Brain pericyte (primary cell): ENCODE measurements at places on chromosomes 2 and 18.

DNA sequence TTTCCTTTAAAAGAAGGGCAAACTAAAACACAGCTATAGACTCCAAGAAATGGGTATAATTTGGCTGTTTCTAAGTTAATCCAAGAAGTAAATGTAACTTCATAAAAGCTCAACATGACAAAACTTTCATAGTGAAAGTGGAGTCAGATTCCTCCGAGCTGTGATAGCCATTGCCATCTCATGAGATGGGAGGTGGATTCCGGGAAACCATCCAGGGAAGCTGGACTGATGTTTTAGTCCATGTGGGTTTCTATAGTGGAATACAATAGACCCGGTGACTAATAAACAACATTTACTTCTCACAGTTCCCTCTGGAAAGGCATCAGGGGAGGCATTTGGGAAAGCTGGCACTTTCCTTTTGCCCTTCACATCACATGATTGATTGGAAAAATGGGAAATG lies 10.0 kb upstream of the LAPTM4A start:
- no peak for DNase-seq

GRCh38 chr18:39314595-39314994 lies 1749.0 kb upstream of the CELF4 start:
- DNase-seq = no peak

DNA sequence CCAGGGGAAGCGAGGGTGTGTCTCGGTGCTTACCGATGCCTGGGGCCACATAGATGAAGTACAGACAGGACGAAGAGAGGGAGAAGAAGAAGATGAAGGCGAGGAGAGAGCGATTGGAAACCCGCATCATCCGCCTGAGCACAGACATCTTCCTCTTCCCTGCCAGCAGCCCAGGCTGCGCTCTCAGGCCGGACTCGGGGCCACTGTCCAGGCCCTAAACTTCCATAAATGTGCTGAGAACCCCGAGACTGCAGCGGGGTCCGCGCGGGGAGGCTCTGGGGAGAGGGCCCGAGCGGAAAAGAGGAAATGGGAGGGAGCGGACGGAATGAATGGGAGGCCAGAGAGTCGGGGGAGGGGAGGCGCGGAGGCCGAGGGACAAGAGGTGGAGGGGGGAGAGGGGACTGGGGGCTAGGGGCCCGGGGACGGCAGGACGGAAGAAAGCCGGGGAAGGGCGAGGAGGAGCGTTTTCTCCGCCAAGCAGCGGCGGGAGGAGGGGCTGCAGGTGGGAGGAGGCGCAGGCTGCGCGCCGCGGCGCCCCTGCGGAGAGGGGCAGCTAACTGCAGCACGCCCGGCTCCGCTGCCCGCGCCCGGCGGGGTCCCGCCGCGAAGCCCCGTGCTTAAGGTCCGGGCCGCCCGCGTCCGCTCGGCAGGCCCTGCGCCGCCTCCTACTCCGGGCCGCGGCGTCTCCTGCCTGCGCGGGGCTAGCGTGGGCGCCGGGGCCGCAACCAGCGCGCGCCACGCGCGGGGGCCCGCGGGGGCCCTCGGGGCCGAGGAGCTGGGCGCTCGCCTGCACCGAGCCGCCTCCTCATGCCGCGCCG lies at the start of gene B4GALT6:
Gene B4GALT6, minus strand, starts transcription at position 303 of the 818 bp plus-strand sequence. Its CDS starts 155 bp downstream, at position 148.
- peak; percentile 13 for DNase-seq

DNA sequence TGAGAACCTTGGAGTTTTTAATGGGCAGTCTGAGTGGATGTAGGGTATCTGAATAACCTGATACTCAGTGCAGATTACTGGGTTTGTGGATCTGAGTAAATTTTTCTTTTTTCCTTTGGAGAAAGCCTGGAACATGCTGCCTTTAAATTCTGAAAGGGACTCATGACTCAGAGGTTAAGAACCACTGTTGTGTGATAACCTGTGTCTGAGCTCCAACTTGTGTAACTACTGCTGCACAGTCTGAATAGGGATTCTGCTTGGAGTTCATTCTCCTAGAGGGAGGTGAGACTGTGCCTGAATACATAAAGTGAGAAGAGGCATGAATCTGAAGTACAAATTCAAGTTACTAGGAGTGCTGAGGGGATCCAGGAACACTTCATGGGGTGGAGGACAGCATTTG lies 36.2 kb downstream of the KDM3A start:
- DNase-seq = no peak

- no peak for DNase-seq
Measured at GRCh38 chr18:72895548-72895947, 27.8 kb upstream of the NETO1 start.

- DNase-seq = no peak
Measured at GRCh38 chr18:33022370-33022769, 249.5 kb upstream of the KLHL14 start.

- DNase-seq = no peak
Measured at GRCh38 chr2:179440642-179441251, 176.1 kb upstream of the SESTD1 start.

DNA sequence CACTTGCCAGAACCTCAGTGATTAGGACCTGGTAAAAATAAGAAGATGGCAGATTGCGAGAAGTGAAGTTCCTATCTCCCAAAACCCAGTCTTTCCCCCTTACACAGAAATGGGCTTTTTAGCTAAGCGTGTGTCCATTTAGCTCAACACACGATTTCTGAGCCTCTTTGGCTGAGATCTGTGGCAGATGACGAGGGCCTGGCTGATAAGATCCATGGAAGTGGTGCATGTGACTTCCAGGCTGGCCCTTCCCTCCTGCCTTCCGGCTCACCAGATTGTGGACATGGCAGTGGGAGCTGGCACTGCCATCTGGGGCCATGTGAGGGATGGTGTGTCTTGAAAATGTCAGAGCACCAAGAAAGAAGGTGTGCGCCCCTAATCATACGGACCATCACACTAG lies 41.0 kb upstream of the ZFP36L2 start:
- no peak for DNase-seq

DNA sequence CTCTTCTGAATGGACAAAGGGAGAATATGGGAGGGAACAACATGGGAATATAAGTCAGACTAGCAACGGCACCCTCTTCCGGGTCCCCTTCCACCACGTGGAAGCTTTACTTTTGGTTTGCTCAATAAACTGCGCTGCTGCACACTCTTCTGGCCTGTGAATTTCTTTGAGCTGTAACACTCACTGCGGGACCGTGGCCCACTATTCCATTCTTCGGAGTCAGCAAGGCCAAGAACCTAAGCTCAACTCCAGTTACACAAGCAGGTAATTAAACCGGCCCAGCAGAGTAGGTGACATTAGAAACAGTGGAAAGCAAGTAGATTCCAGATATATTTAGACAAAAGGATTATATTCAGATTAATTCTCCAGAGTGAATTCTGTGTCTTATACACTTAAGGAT lies 697.4 kb upstream of the NXPH2 start:
- DNase-seq = no peak

- no peak for DNase-seq
Measured at GRCh38 chr2:39356922-39357639, 80.0 kb downstream of the MAP4K3 start.

DNA sequence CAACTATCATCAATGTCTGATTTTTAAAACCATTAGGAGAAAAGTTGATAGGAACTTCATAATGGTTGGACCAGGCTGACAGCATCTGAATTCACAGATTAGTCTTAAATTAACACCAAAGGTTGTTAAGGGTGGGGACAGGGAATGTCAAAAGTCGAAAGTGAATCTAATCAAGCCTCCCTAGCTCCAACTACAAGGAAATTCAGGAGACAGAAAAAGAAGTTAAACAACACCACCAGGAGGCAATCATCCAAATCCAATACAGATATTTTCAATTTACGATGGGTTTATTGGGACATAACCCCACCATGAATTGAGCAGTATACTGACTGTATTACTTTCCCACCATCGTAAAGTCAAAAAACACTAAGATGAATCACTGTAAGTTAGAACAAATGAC lies 32.8 kb downstream of the ATF2 start:
- no peak for DNase-seq

- DNase-seq = no peak
Measured at GRCh38 chr2:37643730-37644078, 27.7 kb downstream of the CDC42EP3 start.

- no peak for DNase-seq
Measured at GRCh38 chr2:188765522-188766470, 208.4 kb upstream of the COL3A1 start.
